ENCODE measurements at places on chromosomes 3 and 15. TPM values are rescaled to one million over a fixed set of nuclear protein-coding genes. Genes with fewer than 3 reads are reported as not detected.

DNA sequence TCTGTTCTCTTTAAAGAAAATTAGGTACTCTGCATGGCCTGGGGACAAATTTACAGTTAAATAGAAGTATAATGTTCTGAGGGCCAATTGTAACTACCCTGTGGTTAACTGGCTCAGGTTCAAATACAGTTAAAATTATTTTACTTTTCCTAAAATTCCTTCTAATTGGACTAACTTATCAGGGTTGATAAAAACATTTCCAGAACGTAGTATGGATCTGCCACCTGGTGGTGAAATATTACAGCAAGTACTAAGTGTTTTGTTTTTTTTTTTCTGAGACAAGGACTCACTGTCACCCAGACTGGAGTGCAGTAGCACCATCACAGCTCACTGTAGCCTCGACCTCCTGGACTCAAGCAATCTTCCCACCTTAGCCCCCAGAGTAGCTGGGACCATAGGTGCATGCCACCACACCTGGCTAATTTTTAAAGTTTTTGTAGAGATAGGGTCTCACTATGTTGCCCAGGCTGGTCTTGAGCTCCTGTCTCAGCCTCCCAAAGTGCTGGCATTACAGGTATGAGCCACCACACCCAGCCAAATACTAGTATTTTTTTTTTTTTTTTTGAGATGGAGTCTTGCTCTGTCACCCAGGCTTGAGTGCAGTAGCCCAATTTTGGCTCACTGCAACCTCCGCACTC lies 29.2 kb downstream of the NEO1 start:
- no peak for DNase-seq

- no peak for DNase-seq
These were observed 28.4 kb downstream of the PXYLP1 start for GRCh38 chr3:141259821-141260629.

DNA sequence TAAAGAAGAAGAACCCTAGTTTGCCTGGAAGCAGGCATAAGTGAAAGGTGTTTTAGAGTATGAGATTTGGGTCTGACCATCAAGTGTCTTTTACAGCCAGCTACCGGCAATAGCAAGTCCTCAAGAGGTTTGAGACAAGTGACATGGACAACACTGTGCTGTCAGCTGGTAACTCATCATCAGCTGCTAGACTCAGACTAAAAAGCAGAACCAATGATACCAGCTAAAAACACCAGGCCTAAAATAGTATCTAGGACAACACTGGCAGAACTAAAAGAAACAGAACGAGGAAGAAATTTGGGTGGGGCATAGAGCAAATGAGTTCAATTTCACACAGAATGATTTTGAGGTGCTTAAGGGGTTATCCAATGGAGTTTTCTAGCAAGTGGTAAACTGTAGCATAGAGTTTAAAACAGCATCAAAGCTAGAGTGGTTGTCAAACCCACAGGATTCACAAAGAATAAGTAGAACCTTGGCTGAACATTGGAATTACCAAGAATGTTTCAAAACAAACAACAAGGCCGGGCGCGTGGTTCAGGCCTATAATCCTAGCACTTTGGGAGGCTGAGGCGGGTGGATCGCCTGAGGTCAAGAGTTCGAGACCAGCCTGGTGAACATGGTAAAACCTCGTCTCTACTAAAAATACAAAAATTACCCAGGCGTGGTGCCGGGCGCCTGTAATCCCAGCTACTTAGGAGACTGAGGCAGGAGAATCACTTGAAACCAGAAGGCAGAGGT lies 3.9 kb downstream of the CIAO2A start:
- DNase-seq = no peak

DNA sequence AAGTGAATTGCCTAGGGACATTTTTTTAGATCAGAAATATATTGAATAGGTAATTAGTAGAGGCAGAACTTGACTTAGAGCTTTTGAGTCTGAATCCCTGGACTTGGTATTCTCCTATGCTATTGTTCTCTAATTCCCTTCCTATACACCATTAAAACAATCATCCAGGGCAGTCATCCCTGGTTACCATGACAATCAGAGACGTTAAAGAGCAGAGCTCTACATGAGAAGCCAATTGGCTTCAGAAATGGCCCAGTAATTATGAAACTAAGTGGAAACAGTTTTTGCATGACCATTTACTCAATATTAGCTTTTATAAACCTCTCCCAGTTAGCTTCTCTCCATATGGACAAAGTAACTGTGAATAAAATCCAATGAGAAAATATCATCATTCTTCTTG lies 182.1 kb upstream of the TP63 start:
- DNase-seq = no peak

- DNase-seq = no peak
These were observed 292.3 kb upstream of the ZPLD1 start for GRCh38 chr3:102142379-102143060.

GRCh38 chr3:65083240-65083639 lies 395.4 kb upstream of the ADAMTS9 start:
- DNase-seq = no peak

DNA sequence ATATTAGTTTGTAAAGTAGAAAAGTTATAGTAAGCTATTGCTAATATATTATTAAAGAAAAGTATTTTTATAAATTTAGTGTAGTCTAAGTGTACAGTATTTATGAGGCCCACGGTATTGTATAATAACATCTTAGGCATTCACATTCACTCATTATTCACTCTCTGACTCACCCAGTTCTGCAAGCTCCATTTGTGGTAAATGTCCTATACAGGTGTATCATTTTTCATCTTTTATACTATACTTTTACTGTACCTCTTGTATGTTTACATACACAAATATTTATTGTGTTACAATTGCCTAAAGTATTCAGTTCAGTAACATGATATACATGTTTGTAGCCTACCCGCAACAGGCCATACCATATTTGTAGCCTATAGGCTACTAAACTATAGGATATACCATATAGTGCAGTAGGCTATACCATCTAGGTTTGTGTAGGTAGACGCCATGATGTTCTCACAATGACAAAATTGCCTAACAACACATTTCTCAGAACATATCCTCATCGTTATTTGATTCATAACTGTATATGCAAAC lies 246.8 kb upstream of the ALCAM start:
- no peak for DNase-seq

- no peak for DNase-seq
These were observed 43.8 kb upstream of the SLC6A6 start for GRCh38 chr3:14358426-14359211.

- DNase-seq = no peak
These were observed 221.7 kb upstream of the ROPN1 start for GRCh38 chr3:124213641-124214040.

- DNase-seq = no peak
These were observed 51.9 kb upstream of the GAP43 start for GRCh38 chr3:115571413-115571812.

The ITIH1 gene
- total RNA-seq = 1.3 TPM

The LDHAL6B gene
- not detected for total RNA-seq

The HGD gene
- total RNA-seq = 0.83 TPM

The OR5H1 gene
- total RNA-seq = not detected

All from posterior vena cava (tissue), 2 donors.